Camera-type eye (tissue), 1 donor: ENCODE measurements at places on chromosomes 16 and 17. TPM values are rescaled to one million over a fixed set of nuclear protein-coding genes. Genes with fewer than 3 reads are reported as not detected.

Gene LDHD
- total RNA-seq: 6.6 TPM

Gene UNC45B
- total RNA-seq: 14.8 TPM

Gene ELMO3
- 1.4 TPM for total RNA-seq

Gene MYO1C
- total RNA-seq: 69.0 TPM

Gene DECR2
- total RNA-seq: 10.2 TPM

Gene KRTAP4-6
- not detected for total RNA-seq

Gene ZNF785
- total RNA-seq: 30.5 TPM

Gene MT3
- total RNA-seq: not detected

Gene ATXN2L
- total RNA-seq: 75.3 TPM

Gene ST6GALNAC2
- 28.5 TPM for total RNA-seq

Gene CBX2
- 13.8 TPM for total RNA-seq

Gene MMP15
- total RNA-seq: 25.2 TPM

Gene HBQ1
- 4.1 TPM for total RNA-seq

Gene FAM20A
- total RNA-seq: 7.8 TPM

Gene TEX2
- total RNA-seq: 48.1 TPM

Gene CD300C
- total RNA-seq: not detected

Gene AATK
- total RNA-seq: 19.9 TPM

Gene STX1B
- total RNA-seq: 9.1 TPM

Gene KRT39
- 0.44 TPM for total RNA-seq

Gene TBC1D3H
- not detected for total RNA-seq

Gene UNC13D
- total RNA-seq: 5.0 TPM

Gene TBX6
- total RNA-seq: 0.66 TPM

Gene SCNN1B
- total RNA-seq: 0.66 TPM

Gene GRAP
- total RNA-seq: 2.5 TPM

Gene TOP2A
- 62.8 TPM for total RNA-seq
